ENCODE measurements at places on chromosomes 4 and X. TPM values are rescaled to one million over a fixed set of nuclear protein-coding genes. Genes with fewer than 3 reads are reported as not detected.

NXF2B gene
- not detected for total RNA-seq

AMTN gene
- total RNA-seq = not detected

CORIN gene
- total RNA-seq = 0.82 TPM

DDIT4L gene
- 0.41 TPM for total RNA-seq

SYP gene
- 151 TPM for total RNA-seq
